GM19239 (cell line): ENCODE measurements at places on chromosomes 6 and 20.

GRCh38 chr20:21020659-21021471 lies 85.3 kb downstream of the LINC00237 start:
- no peak for DNase-seq

DNA sequence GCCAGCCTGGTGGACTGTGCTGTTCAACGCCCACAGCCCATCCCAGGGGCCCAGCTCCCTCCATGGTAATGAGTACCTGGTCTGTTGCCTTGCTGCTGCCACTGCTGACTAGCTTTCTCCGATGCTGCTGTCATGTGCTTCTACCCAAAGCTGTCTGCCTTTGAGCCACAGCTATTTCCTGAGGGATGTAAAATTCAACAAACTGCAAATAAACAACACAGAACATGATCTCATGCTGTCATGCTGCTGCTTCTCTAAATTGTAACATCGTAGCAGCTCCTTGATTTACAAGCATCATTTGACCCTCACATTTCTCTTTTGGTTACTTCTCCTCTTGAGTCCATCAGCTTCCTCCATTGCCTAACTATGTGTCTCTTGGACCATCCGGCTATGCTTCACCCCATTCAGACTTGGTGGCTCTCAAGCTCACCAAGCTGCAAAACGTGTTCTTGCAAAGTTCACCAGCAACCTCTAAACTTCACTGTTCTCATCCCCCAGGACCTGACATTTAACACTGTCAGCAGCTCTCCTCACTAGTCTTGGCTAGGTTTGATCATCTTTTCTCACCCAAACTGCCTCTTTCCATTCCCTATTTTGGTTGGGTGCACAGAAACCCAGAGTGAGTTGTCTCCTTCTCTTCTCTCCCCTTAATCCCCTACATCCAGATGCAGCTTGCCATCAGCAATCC lies 54.6 kb downstream of the FYN start:
- DNase-seq: no peak

DNA sequence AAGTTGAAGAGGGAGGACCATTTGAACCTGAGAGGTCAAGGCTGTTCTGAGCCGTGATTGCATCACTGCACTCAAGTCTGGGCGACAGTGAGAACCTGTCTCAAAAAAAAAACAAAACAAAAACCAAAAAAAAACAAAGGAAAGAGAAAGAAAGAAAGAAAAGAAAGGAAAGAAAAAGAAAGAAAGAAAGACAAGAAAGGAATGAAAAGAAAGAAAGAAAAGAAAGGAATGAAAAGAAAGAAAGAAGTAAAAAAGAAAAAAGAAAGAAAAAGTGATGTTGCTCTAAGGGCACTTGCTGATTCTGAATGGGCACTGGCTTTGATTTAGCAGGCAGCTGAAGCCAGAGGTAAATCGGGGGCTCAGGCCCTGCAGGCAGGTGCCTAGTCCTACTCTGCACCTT lies 161.0 kb downstream of the MCHR2 start:
- no peak for DNase-seq

DNA sequence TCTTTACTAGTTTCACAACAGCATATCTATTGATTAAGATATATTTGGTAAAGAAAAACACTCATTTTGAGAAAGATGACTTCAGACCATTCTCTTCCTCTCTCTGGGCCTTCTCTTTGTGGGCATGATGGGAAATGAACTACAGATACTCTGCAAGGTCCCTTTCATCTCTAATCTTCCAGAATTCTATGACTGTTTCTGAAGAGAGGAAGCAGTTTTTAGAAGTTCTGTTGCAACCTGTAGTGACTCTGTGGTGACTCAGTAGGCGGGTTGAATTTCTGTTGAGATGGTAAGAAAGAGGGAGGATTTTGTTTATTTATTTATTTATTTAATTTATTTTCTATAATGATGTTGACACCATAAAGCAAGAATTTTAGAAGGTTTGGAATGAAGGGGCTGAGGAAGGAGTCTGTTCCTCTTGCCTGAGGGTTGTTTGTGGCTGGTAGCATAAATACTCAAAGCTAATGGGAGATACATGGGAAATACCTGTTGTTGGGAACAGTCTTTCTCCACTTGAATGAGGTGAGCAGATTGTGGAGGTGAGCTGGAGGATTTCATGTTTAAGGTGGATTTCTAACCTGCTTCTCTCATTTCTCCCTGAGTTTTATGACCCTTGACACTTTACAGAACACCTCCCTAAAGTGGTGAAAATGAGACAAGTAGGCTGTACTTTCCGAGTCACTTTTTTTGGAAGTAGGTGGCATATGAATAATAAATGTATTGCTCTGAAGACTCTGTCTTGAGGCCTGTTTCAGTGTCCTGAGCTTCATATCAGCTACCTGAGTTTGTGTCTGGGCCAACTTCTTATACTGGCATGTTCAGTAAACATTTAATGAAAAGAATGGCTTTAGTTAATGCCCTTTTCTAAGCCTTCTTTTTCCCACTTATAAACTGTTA lies 15.0 kb downstream of the ACSS2 start:
- no peak for DNase-seq

- DNase-seq: no peak
Observed at GRCh38 chr6:90065173-90065572, 170.9 kb downstream of the GJA10 start.

DNA sequence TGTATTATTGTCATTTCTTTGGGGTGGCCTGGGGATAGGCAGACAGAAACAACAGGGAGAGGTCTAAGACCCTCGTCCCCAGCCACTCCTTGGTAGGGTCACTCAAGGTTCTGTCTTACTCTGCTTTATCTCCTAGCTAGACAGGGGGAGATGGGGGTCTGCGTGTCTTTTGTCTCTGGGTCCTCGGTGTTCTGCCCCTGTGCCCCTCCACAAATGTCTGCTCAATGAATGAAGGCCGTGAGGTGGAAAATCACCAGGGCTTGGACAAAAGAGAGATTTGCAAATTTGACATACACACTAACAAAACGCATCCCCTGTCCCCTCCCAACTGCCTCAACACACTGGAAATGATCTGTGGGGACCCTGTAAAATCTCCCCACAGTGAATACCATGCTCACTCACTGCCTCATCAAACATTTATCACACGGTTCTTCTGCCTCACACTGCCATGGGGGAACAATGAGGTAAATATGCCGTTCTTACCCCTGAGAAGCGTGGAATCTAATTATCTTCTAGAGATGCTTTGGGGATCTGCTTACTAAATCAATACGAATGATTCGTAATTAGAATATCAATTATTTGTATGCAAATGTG lies 13.2 kb upstream of the VAPB start:
- DNase-seq: no peak

DNA sequence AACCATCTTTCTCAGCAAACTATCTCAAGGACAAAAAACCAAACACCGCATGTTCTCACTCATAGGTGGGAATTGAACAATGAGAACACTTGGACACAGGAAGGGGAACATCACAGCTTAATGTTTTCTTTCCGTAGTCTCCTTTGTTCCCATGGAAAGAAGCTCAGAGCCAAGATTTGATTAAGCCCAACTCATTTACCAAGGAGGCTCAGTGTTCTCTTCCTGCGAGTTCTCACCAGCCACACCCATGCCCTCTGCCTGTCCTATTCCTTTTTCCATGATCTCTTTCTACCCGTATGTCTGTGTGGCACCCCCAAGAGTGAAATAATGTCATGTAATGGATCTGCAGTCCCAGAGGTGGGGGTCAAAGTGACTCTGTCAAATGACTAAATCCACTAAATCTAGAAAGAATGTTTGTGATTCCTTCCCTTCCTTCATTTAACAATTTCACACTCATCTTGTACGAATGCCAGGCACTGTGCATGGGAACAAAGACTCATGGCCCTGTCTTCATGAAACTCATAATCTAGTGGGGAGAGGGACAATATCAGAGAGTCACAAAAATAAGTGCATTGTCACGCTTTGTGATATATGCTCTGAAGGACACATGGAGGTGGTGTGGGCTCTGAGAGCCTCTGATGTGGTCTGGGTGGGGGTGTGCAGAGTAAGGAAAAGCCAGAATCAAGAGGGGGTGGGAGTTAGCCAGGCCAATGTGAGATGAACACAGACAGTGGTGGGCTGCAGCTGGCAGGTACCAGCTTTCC lies 292.1 kb downstream of the CDC5L start:
- no peak for DNase-seq

- DNase-seq: no peak
Observed at GRCh38 chr6:79353226-79353625, 118.7 kb upstream of the HMGN3 start.

DNA sequence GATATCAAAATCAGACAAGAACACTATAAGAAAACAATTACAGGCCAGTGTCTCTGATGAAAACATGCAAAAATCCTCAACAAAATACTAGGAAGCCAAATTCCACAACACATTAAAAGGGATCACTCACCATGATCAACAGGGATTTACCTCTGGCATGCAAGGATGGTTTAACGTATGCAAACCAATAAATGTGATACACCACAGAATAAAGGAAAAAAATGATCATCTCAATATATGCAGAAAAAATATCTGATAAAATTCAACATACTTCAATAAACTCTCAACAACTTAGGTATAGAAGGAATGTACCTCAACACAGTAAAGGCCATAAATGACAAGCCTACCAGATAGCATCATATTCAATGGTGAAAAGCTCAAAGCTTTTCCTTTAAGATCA lies 66.6 kb downstream of the SHPRH start:
- no peak for DNase-seq

- no peak for DNase-seq
Observed at GRCh38 chr6:38034274-38034914, 214.9 kb downstream of the ZFAND3 start.

- no peak for DNase-seq
Observed at GRCh38 chr6:71502956-71503355, 214.3 kb downstream of the OGFRL1 start.

DNA sequence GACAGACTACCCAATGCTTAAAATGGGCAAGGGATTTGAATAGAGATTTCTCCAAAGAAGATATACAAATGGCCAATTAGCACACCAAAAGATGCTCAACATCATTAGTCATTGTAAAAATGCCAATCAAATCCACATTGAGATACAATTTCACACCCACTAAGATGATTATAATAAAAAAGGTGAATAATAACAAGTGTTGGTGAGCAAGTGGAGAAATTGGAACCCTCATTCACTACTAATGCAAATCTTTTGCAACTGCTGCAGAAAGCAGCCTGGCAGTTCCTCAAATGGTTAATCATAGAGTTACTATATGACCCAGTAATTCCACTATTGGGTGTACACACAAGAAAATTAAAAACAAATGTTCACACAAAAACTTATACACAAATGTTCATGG lies 12.4 kb downstream of the LHFPL5 start:
- DNase-seq: no peak

DNA sequence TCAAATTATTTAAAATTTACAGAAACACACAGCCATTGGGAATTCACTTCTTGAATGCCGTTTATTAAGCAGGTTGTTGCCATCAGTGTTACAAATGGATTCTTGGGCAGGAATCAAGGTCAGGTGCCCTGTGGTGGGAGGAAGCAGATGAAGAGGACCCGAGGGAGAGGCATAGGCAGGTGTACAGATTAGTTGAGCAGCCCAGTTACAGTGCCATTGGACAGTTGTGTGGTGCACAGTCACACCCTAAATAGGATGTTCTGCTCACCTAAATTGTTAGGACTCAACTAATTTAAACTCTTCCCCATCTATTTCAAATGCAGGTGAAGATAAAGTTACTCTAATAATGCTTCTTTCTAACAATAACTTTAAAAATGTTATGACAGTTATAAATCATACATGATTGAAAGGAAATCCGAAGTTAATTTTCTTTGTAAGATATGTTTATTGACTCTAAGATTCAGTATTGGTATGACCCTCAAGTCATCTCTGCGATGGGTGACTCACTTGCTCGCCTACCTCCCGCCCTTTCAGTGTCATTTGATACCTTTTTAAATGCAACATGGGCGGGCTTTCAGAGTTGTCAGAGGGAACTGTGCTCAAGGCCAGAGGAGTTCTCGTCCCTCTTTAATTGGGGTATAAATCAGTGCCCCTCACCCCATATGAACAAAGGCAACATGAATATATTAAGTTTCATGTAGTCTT lies 35.1 kb downstream of the DSE start:
- no peak for DNase-seq

GRCh38 chr6:46690911-46691451 lies 3.3 kb downstream of the TDRD6 start:
- no peak for DNase-seq

- DNase-seq: no peak
Observed at GRCh38 chr20:63149531-63150192, 66.3 kb downstream of the YTHDF1 start.

DNA sequence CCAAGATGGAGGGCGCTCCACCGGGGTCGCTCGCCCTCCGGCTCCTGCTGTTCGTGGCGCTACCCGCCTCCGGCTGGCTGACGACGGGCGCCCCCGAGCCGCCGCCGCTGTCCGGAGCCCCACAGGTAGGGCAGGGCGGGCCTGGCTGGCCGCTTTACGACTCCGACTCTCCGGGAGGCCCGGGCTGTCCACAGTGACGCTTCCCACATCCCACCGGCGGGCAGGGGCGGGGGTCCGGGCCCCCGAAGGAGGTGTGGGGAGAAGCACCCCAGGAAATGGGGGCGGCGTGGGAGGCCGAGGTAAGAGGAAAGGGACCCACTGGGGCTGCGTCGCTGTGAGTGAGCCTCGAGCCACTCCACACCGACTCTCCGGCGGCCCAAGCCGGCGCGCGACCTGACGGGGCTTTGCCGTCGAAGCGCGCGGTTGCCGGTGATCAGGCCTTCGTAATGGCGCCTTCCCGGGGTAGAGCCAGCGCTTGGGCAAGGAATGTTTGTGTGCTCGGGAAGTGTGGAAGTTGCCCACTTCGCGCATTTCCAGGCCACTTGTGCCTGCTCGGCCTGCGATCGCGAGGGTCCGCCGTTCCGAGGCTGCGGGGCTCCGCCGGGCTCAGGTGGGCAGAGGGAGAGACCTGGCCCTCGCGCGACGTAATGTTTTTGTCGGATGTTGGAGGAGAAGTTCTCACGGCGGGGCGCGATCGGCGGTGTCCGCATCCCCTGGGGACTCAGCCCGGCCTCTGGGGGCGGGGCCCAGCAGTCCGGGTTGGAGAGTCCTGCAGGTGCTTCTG lies 427 bp downstream of the GINM1 start:
- DNase-seq: peak; percentile 15

- DNase-seq: no peak
Observed at GRCh38 chr20:5703681-5704101, 46.5 kb upstream of the SHLD1 start.

DNA sequence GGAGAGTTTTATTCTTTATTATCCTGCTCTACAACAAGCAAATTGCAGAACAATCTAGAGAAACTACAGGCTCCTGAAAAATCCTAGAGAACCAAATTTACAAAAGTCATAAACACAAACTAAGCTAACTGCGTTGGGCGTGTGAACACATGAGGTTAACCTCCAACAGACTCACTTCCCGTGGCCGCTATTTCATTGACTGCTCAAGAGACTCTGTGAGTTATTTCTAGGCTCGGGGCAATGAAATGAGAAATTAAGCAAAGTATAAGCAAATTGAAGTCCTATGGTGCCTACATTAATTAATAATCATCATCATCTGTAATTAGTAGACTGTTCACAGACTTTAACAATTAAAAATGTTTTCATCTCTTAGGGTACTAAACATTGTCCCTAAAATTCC lies 100.0 kb downstream of the MBOAT1 start:
- no peak for DNase-seq

GRCh38 chr20:34996243-34997028 lies 40.8 kb downstream of the MYH7B start:
- DNase-seq: no peak

- DNase-seq: no peak
Observed at GRCh38 chr6:13923527-13924145, 1.1 kb upstream of the RNF182 start.
